Hematopoietic multipotent progenitor cell (in vitro differentiated cells): ENCODE measurements at places on chromosomes 2 and 18. TPM values are rescaled to one million over a fixed set of nuclear protein-coding genes. Genes with fewer than 3 reads are reported as not detected.

The EVX2 gene
- not detected for total RNA-seq

The ANKRD62 gene
- total RNA-seq = not detected

The PFN4 gene
- 0.81 TPM for total RNA-seq

The LRATD1 gene
- under 0.01 TPM for total RNA-seq

The DSG3 gene
- total RNA-seq = not detected

The KIF5C gene
- total RNA-seq = under 0.01 TPM

The TEX44 gene
- total RNA-seq = not detected

The SLC16A14 gene
- 3.8 TPM for total RNA-seq

The COLEC11 gene
- total RNA-seq = not detected

The SIX3 gene
- total RNA-seq = not detected

The PASK gene
- 19.9 TPM for total RNA-seq

The EHD3 gene
- 18.9 TPM for total RNA-seq

The ACMSD gene
- not detected for total RNA-seq

The CHAC2 gene
- total RNA-seq = 1.1 TPM

The CSRNP3 gene
- under 0.01 TPM for total RNA-seq

The RTKN gene
- 18.6 TPM for total RNA-seq

The BMP10 gene
- total RNA-seq = under 0.01 TPM

The CENPA gene
- 0.81 TPM for total RNA-seq

The TMEM127 gene
- total RNA-seq = 29.1 TPM

The MAP3K19 gene
- under 0.01 TPM for total RNA-seq

The UGT1A4 gene
- not detected for total RNA-seq

The L3MBTL4 gene
- 8.1 TPM for total RNA-seq

The MSTN gene
- total RNA-seq = not detected

The MAL gene
- 0.54 TPM for total RNA-seq

The NTSR2 gene
- not detected for total RNA-seq

The MEP1B gene
- total RNA-seq = not detected

The NEB gene
- total RNA-seq = under 0.01 TPM

The CXCR4 gene
- 150 TPM for total RNA-seq

The KLHL14 gene
- 0.27 TPM for total RNA-seq

The SNTG2 gene
- total RNA-seq = not detected

The STPG4 gene
- not detected for total RNA-seq

The ALLC gene
- not detected for total RNA-seq

The CCL20 gene
- total RNA-seq = not detected

The FEV gene
- total RNA-seq = not detected

The MRPS9 gene
- 8.6 TPM for total RNA-seq

The CNNM3 gene
- total RNA-seq = 34.5 TPM

The OSR1 gene
- total RNA-seq = under 0.01 TPM

The CDK15 gene
- 0.27 TPM for total RNA-seq

The ACTG2 gene
- not detected for total RNA-seq

The PREPL gene
- 5.7 TPM for total RNA-seq

The CAPN14 gene
- total RNA-seq = 1.9 TPM

The TRIM54 gene
- total RNA-seq = under 0.01 TPM

The ALK gene
- under 0.01 TPM for total RNA-seq

The NLRC4 gene
- 0.27 TPM for total RNA-seq

The VPS4B gene
- total RNA-seq = 18.0 TPM

The AQP12A gene
- total RNA-seq = not detected

The PCARE gene
- under 0.01 TPM for total RNA-seq

The LONRF2 gene
- 0.54 TPM for total RNA-seq
